Stimulated activated CD4-positive, alpha-beta T cell treated with anti-CD3 and anti-CD28 coated beads, Interleukin-15, amount 100 ng/mL, for 48 hours (primary cell): ENCODE measurements at places on chromosomes 12 and 14.

DNA sequence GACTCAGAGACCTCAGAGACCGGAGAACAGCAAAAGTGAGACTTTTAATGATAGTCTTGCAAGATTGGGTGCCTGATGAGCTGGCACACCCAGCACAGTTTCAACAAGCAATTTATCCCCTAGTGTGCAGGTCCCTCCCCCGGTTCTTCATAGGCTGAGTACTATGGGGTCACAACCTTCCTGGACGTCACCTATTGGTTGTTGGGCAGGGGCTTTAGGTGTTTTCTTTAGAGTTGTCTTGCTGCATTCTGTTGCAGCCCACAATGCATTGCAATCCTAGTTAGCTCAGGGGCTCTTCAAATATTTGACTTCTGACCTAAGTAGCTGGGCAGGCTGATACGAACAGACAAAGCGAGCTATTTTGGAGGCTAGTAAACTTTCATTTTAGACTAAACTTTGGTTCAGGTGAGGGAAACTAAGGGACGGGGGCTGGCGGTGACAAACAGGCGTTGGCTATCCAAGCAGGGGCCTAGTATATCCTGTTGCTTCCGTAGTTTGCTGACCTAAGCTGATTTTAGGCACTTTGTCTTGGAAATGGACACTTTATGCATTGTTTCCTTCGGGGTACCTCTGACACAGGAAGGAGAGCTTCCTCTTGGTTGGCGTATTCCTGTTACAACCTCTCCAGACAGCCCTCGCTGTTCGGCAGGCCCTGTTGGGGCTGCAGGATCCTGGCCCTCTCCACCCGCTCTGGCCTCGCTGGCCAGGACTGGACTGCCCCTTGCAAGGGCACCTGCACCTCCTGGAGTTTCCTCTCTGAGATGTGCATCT is 14.1 kb downstream of the SIVA1 start:
- no peak for DNase-seq

DNA sequence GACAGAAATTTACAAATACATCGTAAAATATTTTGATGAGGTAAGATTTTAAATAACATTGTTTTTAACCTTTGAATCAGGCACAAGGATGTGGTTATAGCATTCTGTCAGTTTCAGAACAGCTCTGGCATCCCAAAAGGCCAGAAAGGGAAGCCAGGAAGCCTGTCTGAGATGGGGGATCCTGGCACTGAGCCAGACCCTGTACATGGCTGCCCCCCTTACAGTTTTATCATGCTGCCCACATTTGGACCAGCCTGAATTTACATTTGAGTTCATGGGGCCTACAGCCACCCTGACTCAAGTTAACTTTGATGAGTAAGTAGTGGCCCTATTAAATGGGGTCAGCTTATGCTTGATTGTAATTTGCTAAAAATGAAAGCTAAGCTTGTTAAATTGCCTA is 155.6 kb downstream of the PLXNC1 start:
- DNase-seq, result no peak

- no peak for DNase-seq
Observed at GRCh38 chr14:93004699-93005082, 81.7 kb downstream of the CHGA start.

DNA sequence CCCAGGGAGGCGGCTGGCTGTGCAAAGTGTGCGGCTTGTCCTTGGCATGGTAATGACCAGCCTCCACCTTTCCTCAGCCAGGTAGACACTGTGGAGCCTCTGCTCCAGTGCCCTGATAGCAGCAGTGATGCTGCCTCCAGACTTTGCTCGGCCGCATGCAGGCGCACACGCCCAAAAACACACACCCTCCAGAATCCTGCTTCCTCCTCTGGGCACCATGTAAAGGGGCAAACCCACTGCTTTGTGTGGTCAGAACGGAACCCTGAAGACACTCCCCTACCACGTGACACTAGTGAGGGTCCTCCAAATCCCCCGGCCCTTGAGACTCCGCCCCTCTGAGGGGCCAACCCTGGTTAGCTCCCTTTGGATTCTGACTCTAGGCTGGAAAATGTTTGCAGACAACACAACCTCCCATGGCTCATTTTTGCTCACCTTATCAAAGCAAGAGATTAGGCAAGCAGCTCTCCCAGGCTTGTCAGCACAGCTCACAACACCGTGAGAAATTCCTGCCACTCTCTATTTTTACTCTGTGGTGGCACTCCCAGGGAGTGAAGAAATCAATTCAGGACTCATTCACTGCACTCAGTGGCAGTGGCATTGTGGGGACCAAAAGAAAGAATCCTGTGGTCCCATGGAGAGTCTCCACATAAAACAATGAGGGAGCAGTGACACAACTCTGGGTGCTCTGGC is 4.5 kb downstream of the KRT77 start:
- no peak for DNase-seq

DNA sequence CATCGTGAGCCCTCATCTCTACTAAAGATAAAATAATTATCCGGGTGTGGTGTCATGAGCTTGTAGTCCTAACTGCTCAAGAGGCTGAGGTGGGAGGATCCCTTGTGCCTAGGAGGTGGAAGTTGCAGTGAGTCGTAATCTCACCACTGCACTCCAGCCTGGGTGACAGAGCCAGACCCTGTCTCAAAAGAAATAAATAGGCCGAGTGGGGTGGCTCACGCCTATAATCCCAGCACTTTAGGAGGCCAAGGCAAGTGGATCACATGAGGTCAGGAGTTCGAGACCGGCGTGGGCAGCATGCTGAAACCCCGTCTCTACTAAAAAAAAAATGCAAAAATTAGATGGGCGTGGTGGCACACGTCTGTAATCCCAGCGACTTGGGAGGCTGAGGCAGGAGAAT is 70.9 kb downstream of the RESF1 start:
- no peak for DNase-seq

- no peak for DNase-seq
Observed at GRCh38 chr14:36518031-36518585, 1.9 kb downstream of the NKX2-1 start.

DNA sequence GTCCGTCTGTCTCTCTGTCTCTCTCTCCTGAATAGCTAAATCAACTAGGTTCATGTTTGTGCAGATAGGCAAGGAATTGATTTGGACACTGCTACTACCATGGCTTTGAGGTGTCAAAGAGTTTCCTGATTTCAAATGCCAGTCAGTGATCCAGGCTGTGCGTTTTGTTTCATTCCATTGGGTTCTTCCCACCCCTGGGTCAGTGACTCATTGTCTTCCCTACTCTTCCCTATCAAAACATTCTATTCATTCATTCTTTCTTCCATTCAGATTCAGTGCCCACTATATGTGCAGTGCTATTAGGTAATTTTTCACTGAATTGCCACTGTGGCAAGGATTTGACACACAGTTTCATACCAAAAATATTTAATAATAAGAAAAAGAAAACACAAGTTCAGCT is 50.4 kb downstream of the RPH3A start:
- no peak for DNase-seq

- DNase-seq, result no peak
Observed at GRCh38 chr14:36524874-36525745, 5.1 kb upstream of the NKX2-1 start.

DNA sequence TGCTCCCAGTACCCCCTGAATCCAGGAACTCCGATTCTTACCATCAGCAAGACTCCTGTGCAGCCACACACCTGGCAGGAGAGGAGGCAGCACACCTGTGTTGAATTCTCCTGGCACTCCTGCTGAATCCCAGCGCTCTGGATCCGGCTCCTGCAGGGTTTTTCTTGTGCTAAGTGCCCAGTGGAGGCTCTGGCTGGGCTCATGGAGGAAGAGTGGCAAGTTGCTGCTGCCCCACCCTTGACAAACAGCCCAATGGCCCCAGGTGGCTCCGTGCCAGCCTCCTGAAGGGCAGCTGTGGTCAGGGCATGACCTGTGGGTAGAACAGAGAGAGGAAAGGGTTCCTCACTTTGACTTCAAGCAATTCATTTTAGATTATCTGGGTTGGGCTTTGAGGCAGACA is 20.0 kb downstream of the CRACR2A start:
- no peak for DNase-seq

DNA sequence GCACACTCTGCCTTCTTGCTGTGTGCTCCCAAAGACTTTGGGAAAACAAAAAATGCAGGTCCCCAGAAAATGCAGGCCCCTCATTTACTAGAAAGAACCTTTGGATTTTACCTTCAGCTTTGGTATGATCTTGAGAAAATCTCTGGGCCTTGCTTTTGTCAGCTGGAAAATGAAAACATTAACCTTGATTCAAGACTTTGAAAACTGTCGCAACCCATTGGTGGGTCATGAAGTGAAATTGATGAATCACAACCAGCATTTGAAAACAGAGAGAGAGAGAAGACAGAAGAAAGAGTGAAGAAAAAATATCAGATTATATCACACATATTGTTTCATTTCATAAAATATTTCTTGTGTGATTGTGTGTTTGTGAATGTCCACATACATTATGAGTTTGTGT is 322.5 kb downstream of the ZFP36L1 start:
- DNase-seq, result no peak

- no peak for DNase-seq
Observed at GRCh38 chr14:31508135-31508534, 20.3 kb upstream of the GPR33 start.

GRCh38 chr12:60172266-60173211 is 576.7 kb downstream of the SLC16A7 start:
- DNase-seq, result no peak

- DNase-seq, result no peak
Observed at GRCh38 chr12:3187846-3188770, 110.9 kb downstream of the TSPAN9 start.

GRCh38 chr12:67877727-67878126 is 111.5 kb upstream of the IFNG-AS1 start:
- DNase-seq, result no peak

- DNase-seq, result no peak
Observed at GRCh38 chr12:95343461-95344230, 126.0 kb downstream of the VEZT start.

DNA sequence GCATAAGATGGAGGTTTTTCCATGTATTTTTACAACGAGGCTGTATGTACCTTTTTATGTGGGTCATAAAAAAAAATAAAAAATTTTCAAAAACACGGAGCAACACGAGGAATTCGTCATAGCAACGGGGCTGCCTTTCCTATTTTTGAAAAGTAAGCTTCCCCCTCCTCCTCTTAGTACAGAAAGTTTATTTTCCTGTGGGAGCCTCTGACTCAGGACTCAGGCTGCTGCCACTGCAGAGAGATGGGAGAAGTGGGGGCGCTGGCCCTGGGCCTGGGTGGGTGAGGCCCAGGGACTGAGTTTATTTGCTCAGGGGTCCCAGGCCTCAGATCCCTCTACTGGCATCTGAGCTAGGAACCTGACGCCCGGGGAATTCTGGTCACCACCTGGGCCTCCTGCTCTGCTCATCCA is 10.2 kb upstream of the CMKLR1 start:
- no peak for DNase-seq

DNA sequence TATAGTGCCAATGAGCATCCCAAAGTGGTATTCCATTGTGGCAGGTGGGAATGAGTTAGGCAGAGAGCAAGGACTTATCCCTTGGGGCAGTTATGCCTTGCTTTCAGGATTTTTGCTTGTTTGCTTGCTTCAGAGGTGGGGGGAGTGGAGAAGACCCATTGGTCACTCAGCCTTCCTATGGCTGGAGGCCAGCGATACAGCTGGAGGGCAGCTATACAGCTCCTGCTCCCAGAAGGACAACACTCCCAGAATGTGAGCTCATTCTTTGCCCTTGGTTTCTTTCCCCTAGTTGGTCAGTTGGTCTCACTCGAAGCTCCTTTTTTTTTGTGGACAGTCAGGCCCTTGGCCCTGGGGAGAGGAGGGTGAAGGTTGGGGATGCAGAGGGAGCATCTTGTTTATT is 14.5 kb downstream of the KRT83 start:
- DNase-seq, result no peak

- no peak for DNase-seq
Observed at GRCh38 chr12:107649661-107650061, 35.9 kb upstream of the PWP1 start.

- DNase-seq, result no peak
Observed at GRCh38 chr12:124007826-124008570, 35.0 kb downstream of the ZNF664 start.

DNA sequence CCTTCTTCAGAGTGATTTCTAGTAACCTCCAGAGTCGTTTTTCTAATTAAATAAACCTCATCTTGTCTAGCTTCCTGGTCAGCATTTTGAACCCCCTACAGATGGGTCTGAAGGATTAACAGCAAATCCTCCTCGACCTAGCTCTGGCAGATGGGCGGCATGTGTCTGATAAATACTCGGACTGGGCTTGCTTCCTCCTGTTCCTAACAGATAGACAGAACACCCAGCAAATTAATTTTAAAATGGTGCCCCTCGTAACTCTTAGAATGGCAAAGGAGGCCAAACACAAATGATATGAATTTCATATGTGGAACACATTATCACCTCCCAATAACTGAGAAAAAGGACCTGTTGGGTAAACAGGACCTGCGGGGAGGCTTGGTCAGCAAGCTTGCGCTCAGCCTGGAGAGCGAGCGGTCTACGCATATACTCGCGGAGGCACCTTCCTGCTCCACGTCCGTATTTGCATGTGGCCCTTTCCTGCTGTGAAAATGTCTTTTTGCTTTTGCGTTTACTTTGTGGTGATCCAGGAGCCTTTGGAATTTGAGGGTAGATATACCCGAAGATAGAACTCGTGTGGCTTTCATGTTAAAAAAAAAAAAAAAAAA is 79.6 kb downstream of the OTX2 start:
- DNase-seq, result no peak

DNA sequence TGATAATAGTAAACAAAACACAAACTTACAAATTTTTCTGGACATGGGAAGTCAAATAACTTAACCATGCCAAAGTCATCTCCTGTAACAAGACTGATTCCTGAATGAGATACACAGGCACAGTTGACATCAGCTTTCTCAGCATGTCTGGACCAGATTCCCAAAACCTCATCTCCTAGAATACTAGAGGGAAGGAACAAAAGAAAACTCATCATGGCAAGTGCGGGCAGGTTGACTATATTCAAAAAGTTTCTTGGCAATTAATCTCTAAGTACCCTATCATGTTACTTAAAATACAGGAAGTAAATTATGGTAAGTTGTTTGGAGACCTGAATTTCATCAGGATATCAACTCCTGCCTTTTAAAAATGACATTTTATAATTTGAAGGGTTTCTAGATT is 53.9 kb downstream of the ZC3H14 start:
- no peak for DNase-seq

DNA sequence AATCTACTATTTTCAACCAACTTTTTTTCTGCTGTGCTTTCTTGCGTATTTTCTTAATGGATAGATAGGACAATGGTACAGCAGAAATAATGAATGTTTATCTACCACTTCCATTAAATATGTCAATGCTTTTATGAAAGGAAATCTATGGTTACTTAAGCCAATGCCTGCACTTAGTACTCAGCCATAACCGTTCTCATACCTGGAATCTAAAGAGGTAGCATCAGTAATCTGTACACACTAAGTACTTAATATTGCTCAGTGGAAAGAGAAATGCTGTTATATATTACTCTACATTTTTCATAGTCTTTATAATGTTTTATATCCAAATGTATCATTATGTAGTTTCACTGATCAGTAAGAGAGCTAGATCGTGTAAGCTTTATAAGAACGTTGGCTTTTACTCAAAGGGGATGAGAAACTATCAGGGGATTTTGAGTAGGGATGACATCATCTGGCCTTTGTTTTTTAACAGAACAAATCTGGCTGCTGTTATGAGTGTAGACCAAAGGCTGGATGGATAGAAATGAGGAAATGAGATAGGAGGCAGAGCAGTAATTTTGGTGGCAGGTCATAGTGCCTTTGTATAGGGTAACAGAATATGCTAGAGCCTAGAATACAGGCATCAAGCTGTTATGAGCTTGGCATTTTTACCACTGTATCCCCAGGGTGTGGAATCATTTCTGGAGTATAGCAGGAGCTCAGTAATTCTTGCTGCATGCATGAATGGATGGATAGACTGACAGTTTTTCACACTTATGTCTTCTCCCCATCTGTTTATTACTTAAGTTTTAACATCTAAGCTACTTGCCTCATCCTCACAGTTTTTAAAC is 34.0 kb downstream of the ALG10B start:
- DNase-seq, result no peak
